ENCODE measurements at places on chromosomes 5 and 9.

DNA sequence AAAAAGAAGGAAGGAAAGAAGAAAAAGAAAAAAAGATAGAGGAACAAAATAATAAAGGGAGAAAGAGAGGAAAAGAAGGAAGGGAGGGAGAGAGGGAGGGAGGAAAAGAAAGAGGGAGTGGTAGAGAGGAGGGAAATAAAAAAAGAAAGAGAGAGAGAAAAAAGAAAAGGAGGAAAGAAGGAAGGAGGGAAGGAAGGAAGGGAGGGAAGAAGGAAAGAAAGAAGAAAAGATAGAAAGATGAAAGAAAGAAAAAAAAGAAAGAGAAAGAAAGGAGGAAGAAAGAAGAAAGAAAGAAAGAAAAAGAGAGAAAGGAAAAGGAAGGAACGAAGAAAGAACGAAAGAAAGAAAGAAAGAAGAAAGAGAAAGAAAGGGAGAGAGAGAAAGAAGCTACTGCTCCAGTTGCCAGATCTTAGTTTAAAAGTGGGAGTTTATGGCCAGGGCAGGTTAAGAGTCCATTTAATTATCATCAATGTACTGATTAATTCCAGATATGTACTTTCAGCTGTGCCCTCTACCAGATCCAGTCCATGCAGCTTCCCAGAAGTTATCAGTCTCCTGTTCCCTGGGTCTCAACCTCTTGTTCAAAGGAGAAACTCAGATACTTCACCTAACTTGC, 1378.5 kb upstream of the NUDT12 start:
- DNase-seq, result no peak

- DNase-seq, result no peak
Observed at GRCh38 chr5:756171-756570, 28.4 kb downstream of the ZDHHC11B start.

DNA sequence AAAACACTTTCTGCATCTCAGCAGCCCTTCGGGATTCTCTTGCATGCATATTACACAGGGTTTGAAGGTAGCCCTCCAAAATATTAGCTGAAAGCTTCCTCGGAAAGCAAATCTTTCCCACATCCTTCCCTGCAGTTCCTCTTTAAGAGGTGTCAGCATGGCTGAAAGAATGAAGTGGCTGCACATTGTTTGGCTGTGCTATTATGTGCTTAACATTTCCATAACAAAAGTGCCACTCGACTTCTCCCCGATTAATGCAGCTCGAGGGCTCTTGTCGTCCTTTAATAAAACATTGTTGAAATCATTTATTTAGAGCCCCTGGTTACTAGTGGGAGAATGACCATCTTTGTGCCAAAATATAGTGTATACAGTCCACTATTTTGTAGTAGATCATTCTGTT, 6.5 kb downstream of the GAS1 start:
- DNase-seq, result no peak

DNA sequence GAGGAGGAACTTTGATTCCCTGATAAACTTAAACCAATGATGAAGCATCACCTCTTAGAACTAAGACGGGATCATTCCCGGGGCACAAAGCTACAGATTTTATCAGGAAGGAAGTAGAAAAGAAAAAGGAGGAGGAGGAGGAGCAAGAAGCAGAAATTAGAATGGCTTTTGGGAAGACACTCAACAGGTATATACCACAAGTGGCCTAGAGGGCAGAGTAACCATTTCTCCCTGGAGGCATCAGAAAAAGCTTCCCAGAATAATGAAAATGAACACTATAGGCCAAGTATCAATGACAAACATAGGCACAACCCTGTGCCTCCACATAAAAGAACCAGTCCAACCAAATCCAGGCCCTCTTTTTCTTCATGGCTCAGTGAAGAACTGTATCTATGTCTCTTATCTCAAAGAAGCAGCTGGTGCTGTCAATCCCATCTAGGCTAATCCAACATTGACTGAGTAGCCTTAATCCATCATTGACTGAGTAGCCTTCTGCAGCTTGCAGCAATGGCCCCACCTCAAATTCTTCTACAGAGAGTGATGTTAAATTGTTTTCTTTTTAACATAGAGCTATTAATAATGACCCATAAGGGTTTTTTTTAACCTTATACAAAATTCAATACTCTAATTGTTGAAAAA, 178.8 kb upstream of the KIF2A start:
- DNase-seq, result peak; percentile 10

DNA sequence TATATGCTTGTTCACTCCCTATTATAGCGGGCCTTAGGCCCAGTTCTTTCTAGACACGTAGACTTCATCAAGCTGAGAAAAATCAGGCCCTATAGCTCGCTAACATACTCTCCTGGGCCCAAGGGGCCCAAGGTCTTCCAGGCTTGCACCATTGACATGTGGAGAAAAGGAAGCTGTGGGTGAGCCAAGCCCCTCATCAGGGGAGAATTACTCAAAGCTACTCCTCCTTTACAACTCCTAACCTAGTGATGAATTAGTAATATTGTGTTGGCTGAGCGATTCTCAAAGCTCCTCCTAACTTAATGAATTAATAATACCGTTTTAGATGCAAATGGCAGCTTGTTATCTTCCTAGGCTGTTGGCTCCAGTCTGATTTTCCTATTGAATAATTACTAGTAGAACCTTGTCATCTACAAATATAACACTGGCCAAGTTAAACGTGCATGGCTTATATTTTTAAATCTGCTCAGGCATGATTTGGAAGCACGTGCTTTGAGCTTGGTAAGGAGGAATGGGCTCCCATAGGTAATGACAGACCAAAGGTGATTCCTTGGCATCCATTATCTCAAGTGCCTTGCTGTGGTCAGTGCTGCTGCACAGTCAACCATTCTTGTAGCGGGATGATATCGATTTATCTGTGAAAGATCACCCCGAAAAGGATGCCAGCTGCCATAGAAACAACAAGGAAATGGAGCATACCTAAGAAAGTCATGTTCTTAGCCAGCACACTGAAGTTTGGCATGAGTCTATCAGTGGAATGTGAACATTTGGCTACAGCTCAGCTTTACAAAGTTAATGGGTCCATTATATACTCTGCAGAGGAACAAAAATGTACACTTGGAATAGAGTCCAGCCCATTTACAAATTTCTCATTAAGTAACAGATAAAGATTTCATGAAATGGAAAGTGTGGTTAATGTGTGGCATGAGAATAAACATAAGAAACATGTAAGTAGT, 23.8 kb downstream of the LVRN start:
- DNase-seq, result no peak

GRCh38 chr9:79470954-79471353, 100.8 kb upstream of the TLE4 start:
- DNase-seq, result no peak

GRCh38 chr9:2681981-2682380, 35.3 kb upstream of the KCNV2 start:
- DNase-seq, result no peak

GRCh38 chr9:129270903-129271431, 92.9 kb upstream of the IER5L start:
- peak; percentile 25 for DNase-seq

- DNase-seq, result no peak
Observed at GRCh38 chr9:87601595-87601994, 103.9 kb downstream of the DAPK1 start.

DNA sequence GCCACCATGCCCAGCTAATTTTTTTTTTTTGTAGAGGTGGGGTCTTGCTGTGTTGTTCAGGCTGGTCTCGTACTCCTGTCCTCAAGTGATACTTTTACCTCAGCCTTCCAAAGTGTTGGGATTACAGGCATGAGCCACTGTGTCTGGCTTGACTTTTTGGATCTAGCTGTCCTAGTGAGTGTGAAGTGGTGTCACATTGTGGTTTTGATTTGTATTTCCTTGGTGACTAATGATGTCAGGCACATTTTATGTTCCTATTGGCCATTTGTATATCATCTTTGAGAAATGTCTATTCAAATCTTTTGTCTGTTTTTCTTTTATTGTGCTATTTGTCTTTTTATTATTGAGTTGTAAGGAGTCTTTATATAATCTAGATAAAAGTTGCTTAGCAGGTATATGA, 53.5 kb upstream of the MCCC2 start:
- DNase-seq, result peak; percentile 37

DNA sequence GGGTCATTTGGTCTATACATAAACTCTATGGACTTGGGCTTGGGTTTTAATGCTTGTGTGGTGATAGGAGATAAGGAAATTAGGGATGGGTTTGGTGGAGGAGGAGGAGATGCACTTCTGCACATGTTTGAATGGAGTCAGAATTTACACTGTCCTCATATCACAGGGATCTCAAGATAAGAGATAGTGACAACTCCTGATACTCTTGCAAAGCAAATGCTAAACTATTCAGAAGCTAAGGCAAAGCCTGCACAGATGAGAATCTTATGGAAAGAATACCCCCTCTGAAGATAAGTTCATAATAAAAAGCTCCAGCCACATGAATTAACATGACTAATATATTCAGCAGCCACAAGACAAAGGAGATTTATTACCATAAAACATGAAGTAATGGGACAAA, 90.2 kb downstream of the XRCC4 start:
- DNase-seq, result no peak

GRCh38 chr5:143581649-143582048, 178.2 kb upstream of the NR3C1 start:
- DNase-seq, result no peak

DNA sequence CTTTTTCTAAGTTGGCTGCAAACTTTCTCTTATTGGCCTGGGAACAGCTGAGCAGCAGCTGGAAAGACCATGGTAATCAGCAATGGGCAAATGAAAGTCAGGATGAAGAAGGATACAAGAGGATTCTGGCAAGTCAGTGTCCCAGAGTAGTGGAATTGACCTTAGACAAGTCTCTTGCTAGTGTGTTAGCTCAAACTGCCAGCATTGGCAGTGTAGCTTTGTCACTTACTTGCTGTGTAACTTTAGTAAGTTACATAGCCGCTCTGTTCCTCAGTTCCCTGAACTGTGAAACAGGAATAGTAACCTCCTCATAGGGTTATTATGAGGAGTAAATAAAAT, 3.6 kb downstream of the ALDH1A1 start:
- peak; percentile 40 for DNase-seq

GRCh38 chr5:144230806-144231205, 60.1 kb downstream of the KCTD16 start:
- DNase-seq, result no peak

GRCh38 chr5:17190799-17191391, 26.5 kb upstream of the BASP1 start:
- DNase-seq, result no peak

DNA sequence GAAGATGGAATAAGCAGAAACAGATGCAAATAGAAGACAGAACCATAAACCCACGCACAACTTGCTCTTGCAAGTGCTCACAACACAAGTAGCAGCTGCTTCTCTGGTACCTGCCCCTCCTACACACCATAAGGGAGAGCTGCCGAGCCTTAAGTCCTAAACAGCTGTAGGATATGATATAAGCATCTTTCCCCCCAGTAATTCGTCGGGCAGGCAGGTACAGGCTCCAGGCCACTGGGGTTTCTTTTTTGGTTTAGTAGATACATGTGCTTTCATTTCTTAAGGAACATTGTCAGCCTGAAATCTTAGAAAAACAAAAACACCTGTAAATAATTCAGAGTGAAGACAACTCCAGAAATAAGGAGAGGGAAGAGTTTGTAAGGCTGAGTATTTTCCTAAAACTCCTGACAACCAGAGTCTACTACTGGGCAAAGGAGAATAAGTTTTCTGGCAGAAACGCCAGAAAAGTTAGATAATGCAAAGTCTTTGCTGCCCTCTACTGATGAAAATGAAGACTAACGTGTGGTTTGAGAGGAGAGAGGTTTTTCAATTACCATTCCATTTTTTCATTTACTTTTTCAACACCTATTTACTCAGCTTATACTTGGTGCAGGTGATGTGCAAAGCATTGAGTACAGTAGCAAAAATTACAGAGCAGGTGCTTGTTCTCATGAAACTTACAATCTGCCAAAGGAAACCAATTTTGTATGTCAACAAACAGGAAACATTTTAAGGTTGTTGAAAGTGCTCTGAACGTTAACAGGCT, 20.1 kb upstream of the TCERG1 start:
- DNase-seq, result peak; percentile 81

- no peak for DNase-seq
Observed at GRCh38 chr5:144265643-144266247, 95.1 kb downstream of the KCTD16 start.

GRCh38 chr5:157113002-157113401, 4.2 kb upstream of the HAVCR2 start:
- DNase-seq, result peak; percentile 16

- DNase-seq, result peak; percentile 77
Observed at GRCh38 chr9:96655198-96655851, at the start of gene PRXL2C. Gene PRXL2C, minus strand, starts transcription at chr9:96655317. Its CDS starts 36 bp downstream, at chr9:96655281.

DNA sequence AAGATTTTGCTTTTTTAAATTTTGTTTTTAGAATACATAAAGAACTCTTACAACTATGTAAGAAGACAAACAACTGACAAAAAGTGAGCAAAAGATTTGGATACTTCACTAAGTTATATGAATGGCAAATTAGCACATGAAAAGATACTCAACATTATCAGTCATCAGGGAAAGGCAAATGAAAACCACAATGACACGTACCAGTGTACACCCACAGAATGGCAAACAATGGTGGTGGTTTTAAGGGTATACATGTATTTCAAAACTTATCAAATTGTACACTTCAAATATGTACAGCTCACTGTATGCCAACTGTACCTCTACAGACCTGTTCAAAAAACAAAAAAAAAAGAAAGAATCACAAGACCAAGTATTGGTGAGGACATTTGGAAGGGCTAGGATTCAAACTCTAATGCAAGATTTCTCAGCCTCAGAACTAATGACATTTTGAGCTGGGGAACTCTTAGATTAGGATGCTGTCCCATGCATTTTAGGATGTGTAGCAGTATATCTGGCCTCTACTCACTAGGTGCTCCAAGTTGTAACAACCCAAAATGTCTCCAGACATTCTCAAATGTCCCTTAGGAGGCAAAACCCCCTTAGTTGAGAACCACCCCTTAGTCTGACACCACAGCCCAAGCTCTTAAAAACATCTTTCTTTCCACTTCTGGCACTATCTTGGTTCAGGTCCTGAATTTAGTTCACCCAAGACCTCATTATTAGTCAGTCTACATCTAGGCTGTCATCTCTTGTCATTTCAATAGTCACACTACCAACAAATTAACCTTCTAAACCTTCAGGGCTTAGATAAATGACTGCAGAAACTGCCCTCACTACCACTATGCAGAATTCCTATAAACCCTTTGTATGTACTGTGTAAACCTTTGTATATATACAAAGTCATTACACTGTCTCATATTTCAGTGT, 9.7 kb downstream of the SCAI start:
- peak; percentile 72 for DNase-seq

- DNase-seq, result no peak
Observed at GRCh38 chr9:71037521-71037920, 83.9 kb downstream of the TRPM3 start.

- no peak for DNase-seq
Observed at GRCh38 chr5:2879701-2880100, 128.2 kb upstream of the IRX2 start.
